ENCODE measurements at places on chromosomes 5 and 9.

DNA sequence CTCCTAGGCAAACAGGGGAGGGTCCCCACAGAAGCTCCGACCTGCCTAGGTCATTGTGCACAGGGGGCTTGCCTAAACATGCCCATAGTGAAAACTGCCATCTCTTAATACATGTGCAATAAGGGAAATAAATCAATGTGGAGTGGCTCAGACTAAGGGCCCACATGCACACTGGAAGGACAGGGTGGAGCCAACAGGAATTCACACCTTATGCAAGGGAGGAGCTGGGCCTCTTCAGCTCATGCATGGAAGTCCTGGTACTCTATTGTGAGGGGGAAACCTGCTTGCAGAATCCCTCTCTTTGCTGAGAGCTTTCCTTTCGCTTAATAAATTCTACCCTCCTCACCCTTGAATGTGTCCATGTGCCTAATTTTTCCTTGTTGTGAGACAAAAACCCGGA lies 815.8 kb downstream of the EFNA5 start:
- no peak for DNase-seq

DNA sequence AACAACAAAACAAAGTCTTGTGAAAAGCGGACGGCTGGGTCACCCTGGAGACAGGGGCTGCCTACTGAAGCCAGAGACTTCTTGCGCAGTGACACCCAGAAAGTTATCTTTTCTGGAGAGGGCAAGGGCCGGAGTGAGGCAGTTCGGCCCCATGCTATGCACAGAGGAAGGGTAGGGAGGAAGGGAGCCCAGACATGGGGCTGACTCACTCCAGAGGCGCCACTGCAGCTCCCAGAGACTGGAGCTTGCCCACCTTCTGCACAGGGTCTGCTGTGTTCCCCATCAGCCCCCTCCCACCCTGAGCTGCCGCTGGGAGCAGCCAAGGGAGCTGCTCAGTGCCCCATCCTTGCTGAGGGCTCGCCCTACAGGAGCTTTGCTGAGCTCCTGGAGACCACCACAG lies 13.3 kb downstream of the SLC6A3 start:
- no peak for DNase-seq

- no peak for DNase-seq
Observed at GRCh38 chr9:5951686-5952211, 61.1 kb downstream of the MLANA start.

GRCh38 chr9:73565833-73566465 lies 414.3 kb downstream of the ANXA1 start:
- DNase-seq: no peak

DNA sequence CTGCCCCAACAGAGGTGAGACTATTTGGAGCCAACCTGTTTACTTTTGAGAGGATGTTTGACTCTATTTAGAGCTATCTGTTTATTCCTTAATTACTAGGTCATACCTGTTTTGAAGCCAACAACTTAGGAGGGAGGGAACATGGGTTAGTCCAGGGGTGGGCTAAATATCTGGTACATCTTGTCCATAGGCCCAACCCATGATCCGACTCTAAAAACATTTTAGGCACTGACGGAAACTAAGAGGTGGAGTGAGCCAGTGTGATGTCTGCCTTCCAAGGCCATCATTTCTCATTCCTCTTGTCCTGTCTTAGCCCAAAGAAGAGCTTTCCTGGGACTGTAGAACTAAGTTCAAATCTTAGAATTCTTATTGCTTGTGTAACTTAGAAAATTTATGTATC lies 8.4 kb downstream of the SPINK5 start:
- no peak for DNase-seq

GRCh38 chr5:56950626-56951125 lies 1.2 kb downstream of the MIER3 start:
- peak; percentile 43 for DNase-seq

DNA sequence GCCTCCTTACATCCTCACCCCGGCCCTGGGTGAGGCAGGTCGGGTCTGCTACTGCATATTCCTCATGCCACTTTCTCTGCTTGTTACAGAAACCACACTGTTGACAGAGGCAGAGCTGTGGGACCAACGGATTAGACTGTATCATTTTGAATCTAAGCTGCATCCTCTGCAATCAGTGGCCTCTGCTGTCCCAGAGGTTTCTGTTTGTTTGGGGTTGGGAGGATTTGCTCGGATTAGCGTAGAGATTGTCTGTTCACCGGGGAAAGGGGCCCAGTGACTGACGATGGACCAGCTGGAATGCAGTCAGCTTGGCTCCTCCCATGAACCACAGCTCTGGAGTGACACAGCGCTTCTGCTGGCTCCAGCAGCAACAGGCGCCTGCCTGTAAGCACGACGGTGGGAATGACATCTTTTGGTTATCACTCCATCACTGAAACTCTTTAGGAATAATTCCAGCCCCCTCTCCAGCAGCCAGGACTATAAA lies 37.3 kb upstream of the ADRA1B start:
- DNase-seq: no peak

DNA sequence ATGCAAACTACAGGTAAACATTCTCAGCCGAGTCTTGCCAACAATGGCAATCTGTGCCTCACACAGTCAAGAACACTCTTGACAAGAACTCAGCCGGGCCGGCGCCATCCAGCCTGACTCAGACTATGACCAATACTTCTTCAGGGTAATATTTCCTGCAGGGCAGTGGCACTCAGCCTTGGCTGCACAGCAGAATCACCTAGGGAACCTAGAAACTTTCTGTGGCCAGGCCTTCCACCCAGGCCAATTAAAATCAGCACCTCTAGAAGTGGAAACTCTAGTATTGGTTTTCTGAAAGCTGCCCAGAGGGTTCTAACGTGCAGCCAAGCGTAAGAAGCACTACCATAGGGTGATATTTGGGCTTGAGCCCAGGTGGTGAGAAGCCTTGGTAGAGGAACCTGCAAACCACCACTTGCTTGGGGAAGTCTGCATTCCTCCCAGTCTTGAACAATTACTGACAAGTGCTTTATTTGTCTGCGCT lies 120.6 kb downstream of the TTLL11 start:
- DNase-seq: no peak

- DNase-seq: peak; percentile 51
Observed at GRCh38 chr9:87713278-87713987, 12.5 kb upstream of the CTSL start.

DNA sequence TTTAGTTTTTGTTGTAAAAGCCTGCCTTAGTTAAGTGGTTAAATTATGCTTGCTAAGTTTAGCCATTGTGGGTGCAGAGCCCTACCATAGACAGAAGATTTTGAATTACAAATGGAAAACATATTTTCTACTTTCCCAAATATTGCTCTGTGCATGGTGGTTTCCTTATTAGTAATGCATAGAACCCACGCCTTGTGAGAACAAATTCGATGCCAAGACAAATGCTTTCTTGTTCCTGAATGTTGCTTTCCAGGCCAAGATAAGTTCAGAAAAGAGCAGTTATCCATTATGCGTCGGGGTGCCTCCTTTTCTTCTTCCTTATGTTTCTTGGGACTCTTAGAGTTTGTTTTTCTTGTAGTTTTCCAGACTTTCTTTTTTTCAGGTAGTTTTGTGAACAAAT lies 31.0 kb upstream of the GARNL3 start:
- no peak for DNase-seq

- no peak for DNase-seq
Observed at GRCh38 chr5:103119070-103119764, 721 bp downstream of the GIN1 start.

DNA sequence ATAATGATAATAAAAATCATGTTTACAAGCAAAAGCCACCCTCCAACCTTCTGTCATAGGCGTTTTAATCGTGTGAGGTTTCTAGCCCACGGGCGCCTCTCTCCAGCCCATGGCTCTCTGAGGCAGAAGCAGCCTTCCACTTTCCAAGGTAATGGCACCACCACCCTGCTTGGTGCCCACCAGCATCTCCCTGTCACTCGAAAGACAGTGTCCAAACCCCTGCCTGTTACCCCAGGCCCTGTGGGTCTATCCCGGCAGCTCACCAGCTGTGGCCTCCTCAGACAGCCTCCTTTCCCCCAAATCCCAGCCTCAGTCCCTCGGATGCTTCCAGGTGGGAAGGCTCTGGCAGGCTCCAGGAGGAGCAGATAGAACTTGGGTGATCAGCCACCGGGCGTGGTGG lies 123.8 kb upstream of the LPCAT1 start:
- no peak for DNase-seq
